ENCODE measurements at places on chromosomes 16 and 17. TPM values are rescaled to one million over a fixed set of nuclear protein-coding genes. Genes with fewer than 3 reads are reported as not detected.

The CDR2L gene
- total RNA-seq: 4.7 TPM

The KRT36 gene
- under 0.01 TPM for total RNA-seq

The PRPF8 gene
- 57.7 TPM for total RNA-seq

The ABCC12 gene
- not detected for total RNA-seq

The C17orf50 gene
- total RNA-seq: not detected

The ZNF750 gene
- total RNA-seq: 13.8 TPM

The MYH13 gene
- total RNA-seq: not detected

The CLEC10A gene
- not detected for total RNA-seq

The ITGAL gene
- not detected for total RNA-seq

The GP1BA gene
- total RNA-seq: not detected

The MLKL gene
- 6.3 TPM for total RNA-seq

The TPSG1 gene
- not detected for total RNA-seq

The PRR29 gene
- not detected for total RNA-seq

The EXOC3L1 gene
- total RNA-seq: not detected

The KIF18B gene
- not detected for total RNA-seq

The ASPA gene
- total RNA-seq: not detected

The ZPBP2 gene
- total RNA-seq: not detected

The TNFRSF13B gene
- total RNA-seq: not detected

The TRIM16 gene
- 92.9 TPM for total RNA-seq

The RHOT1 gene
- 40.3 TPM for total RNA-seq

The CCL1 gene
- total RNA-seq: not detected

The PPY gene
- not detected for total RNA-seq

The MPRIP gene
- total RNA-seq: 183 TPM

The HOXB5 gene
- not detected for total RNA-seq
